ENCODE measurements at places on chromosomes 11 and 22.
A peak's percentile ranks its signal among the peaks of the same experiment; 100 is the strongest.

DNA sequence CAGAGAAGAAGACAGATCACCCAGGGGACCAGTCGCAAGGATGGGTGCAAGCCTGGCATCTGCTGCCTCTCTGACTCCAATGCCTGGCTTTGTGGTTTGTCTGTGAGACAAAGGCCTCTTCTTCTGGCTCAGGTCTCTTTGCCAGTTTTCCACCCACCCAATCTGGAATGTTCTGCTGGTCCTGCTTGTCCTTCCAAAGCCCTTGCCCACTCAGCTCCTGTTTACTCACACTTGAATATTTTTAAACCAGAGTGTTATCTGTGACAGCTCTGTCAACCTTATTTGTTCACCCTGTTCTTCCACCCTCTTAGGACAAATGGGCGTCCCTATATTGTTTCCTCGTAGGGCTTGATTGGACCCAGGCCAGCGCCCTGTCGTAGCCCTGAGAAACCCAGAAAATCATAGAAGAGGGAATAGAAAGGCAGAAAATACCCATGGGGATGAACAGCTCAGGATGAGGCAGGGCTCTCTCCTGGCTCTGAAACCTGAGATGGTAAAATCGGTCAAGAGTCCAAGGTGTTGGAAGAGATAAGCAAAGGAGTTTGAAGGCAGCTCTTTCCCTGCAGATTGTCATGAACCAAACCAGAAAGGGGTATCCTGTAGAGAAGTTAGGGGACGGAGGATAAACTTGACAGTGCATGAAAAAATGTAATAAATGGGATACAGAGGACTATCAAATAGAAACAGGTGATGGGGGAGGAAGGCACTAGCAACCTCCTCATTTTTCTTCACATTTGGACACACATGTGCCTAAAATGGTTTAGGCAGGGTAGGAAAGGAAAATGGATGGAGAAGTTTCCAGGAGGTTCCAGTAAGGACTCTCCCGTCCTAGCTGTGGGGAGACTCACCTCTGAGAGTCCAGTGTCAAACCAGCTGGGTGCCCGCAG lies 651 bp downstream of the CRYAB start:
- DNase-seq = no peak

DNA sequence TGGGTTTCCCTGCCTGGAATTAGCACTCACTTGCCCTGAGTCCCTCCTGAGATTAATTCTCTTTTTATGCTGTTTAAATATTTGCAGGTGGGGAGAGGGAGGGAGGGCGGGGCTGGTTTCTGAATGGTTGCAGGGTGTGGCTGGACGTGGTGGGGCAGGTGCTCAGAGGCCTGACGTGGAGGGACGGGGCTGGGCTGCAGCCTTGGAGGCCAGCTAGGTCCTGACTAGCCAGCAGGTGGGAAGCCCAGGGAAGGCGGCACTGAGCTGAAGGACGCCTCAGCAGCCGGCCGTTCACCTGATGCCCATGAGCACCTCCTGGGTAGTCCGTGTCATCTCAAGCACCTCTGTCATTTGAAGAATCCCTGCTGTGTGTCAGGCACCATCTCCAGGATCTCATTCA lies 21.3 kb downstream of the SGSM1 start:
- no peak for DNase-seq

GRCh38 chr11:115097796-115098408 lies 406.3 kb downstream of the CADM1 start:
- peak; percentile 1 for DNase-seq

DNA sequence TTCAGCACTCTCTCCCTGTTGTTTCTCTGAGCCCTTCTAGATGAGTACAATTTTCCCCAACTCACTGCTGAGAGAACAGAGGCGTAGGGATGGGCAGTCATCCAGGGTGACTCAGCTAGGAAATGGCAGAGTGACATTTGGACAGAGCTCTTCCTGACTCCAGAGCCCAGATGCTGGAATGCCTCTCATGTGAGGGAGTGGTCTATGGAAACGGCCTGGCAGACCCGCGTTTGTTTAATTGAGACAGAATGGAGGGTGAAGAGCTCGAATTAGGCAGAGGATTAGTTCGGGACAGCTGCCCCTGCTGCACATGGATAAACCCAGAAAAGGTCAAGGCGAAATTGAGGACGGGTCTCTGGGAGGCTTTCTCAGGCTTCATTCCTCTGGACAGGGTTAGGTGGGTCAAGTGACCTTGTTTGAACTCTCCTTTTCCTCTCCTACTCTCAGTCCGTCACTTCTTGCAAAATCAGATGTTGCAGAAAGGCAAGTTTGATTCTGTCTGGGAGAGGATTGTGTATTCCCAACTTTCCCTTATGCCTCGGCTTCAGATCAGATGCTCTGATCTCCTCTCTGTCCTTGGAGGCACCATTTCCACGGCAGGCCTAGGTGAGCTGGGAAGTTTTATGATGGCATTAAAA lies 7.6 kb upstream of the LMO2 start:
- DNase-seq = peak; percentile 56

GRCh38 chr11:10204021-10204420 lies 90.0 kb downstream of the SBF2 start:
- no peak for DNase-seq

DNA sequence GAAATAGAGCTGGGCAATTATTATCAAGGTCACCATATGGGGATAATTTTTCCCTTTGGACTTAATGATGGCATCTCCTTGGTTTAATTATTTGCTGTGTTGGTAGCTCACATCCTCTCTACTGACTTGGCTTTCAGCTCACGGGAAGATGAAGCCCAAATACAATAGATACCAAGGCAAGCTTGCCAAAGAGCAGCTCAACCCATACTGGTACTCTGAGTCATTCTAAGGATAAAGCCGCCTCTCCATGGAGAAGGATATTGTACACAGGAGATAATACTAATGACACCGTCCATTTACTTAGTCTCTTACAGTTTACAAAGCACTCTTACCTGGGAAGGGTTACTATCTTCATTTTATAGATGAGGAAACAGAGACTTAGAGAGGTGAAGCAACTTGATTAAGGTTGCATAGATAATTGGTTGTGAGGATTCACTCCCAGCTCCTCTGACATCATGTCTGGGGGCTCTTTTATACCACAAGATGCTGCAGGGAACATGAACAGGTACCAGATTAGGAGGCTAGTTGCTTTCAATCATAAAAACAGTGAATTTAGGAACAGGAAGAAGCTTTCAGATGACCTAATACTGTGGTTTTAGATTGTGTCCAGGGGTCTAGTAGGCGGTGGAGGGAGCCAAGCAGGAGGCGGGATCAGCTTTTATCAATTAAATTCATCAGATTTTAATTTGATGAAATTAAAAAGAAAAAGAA lies 48.3 kb upstream of the PICALM start:
- DNase-seq = peak; percentile 36

GRCh38 chr11:115198321-115198741 lies 305.9 kb downstream of the CADM1 start:
- DNase-seq = peak; percentile 85

All from choroid plexus epithelial cell (primary cell).